ENCODE measurements at places on chromosomes 5 and 9. TPM values are rescaled to one million over a fixed set of nuclear protein-coding genes. Genes with fewer than 3 reads are reported as not detected.

The C5orf58 gene
- total RNA-seq, result not detected

DNA sequence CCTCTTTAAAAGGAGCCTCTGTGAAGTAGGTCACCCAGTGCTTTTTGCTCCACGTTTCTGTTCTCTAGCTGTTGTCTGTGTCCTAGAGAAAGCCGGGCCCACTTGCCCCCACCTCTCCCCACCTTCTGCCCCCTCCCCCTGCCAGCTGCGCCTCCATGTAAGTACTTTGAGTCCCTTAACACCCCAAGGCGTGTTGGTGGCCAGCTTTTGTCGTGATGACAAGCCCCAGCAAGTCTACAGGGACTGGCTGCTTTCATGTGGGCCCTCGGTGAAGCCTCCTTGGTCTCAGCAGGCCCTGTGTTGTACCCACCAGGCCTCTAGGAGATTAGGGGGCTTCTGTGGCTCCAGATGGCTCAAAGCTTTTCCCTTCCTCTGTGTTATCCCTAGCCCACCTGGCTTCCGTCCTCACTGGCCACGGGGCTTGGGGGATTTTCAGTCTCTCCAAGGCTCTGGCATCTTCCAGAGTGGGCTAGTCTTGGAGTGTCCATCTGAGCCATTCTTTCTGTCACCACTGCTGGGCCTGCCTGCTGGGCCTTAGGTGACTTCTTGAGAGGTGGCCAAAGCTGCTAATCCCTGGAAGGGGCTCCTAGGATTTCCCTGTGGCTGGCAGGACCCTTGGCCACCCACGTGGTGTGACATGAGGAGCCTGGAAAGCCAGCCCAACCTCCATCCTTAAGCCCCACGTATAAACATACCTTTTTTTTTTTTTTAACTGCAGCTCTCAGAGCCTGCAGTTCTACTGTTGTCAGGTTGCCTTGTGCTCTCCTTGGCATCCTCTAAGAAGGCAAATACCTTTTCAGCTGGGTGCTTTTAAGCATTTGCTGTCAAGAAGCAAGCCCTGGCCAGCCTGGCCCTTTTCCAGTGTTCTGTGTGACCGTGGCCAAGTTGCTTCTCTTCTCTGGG lies 1.1 kb upstream of the NDST1 start:
- no peak for DNase-seq

DNA sequence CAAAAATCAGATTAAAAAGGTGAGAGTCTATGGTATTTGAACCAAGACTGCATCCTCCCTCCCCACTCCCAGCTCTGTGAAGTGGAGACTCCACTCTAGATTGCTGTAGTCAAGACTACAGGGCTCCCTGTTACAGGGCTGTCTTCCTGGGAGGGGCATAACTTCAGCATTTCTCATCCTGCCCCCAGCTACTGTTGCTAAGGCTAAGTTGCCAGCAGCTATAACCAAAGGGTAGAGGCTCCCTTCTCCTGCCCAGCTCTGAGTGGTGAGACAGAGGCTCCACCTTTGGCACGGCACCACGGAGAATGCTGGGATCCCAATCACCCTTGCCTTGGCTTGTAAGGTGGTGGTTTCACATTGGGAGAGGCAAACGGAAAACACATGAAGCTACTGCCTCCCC lies 39.2 kb upstream of the GCNT4 start:
- no peak for DNase-seq

DNA sequence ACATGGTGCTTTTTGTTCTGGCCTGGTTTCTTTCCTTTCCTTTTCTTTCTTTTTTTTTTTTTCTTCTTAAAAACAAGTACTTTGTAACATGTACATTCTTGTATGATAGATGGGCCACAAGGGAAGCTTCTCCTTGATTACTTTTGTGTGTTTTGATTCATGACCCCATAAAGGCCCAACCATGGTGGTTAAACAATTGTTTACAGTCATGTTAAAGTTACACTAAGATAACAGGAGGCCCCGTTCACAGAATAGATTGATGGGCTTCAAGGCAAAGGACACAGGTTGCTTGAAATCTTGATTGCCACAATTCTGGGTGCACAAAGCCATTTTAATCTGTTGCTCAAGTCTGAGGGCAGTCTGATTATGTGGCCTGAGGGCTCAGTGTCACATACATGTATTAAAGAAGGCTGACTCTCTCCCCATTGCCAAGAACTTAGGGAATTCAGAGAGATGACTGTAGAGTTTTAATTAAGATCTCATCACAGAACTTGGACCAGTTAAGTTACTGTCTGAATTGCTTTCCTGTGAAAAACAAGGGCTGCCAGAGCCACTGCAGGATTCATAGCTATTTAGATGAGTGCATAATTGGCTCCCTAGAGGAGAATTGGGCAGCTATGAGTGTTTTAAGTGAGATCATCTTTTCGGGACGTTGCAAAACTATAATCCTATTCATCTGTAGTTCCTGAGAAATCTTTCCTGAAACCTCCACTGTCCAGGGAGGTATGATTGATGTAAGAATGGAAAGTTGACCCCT lies 163.4 kb downstream of the TLE4 start:
- no peak for DNase-seq

GRCh38 chr5:1535646-1536045 lies 11.9 kb upstream of the LPCAT1 start:
- DNase-seq, result no peak

GRCh38 chr5:113578091-113578490 lies 64.6 kb downstream of the YTHDC2 start:
- no peak for DNase-seq

DNA sequence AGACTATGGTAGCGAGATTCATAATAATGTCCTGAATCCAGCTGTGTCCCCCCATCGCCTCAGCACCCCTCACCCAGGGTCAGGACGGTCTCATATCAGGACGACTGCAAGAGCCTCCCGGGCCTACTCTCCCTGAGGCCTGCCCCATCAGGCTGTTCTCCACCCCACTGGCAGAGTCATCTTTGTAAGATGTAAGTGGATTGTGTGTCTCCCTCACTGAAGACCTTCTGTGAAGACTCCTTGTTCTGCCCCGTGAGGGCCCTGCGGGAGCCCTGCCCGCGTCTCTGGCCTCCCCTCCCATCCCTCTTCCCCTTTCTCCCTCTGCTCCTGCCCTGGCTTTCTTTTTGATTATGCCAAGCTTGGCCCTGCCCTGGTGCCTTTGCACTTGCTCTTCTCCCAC lies 43.9 kb upstream of the SAP30L start:
- no peak for DNase-seq

- no peak for DNase-seq
These were observed 128.4 kb downstream of the PARP8 start for GRCh38 chr5:50794812-50795211.

The BHMT2 gene
- not detected for total RNA-seq

The SEMA5A gene
- 1.7 TPM for total RNA-seq

The ZNF462 gene
- 5.3 TPM for total RNA-seq

- no peak for DNase-seq
These were observed 590 bp downstream of the HDAC3 start for GRCh38 chr5:141636106-141636412.

DNA sequence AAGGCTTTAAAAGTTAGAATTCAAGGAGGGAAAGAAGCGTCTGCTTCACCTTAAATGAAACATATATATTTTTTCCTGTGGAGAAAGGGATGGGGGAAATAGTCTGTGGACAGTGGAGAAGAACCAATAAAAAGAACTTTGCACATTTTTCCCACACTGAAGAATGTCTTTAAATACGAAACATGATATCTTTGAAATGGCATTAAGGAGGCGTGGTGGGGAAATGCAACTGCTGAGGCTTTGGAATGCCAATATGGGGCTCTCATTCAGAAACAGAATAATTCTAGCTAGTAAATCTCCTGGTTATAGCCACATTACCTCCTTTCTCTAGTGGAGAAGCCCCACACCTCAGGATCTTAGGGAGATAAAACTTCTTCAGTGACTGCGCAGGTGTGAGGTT lies 46.8 kb downstream of the TNC start:
- no peak for DNase-seq

The MYO10 gene
- total RNA-seq, result 0.23 TPM

DNA sequence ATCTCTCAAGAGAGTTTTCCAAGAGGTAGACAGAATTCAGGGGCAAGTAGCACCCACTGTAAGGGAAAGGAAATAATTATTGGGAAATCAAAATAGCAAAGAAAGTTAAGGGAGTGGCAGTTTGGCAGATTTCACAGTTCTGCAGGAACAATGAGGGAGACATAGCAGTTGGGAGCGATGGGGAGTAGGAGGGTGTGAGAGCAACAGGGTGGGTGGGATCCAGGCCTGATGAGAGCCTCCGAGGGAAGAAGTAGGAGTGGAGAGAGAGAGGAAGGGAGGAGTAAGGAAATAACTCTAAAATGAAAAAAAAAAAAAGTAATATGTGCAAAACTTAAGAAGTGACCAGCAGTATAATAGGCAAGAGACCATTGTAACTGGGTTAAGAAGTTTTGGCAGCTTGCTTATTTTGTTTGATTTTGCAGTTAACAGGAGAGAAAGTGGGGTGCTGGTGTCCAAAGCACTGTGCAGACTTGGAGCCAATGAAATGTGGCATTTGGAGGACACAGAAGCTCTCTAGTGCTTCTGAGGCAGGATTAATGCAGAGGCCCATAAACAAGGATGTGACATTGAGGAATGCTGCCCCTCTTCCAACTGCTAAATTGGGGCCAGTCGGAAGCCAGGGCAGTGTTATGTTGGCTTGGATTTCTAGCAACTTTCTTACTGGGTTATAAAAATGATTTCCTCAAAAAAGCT lies 10.2 kb downstream of the TNFAIP8 start:
- no peak for DNase-seq

GRCh38 chr5:39639618-39640089 lies 214.9 kb upstream of the DAB2 start:
- no peak for DNase-seq

The ZNF300 gene
- total RNA-seq, result 1.5 TPM

The ACTBL2 gene
- not detected for total RNA-seq

The FBLL1 gene
- 0.18 TPM for total RNA-seq

DNA sequence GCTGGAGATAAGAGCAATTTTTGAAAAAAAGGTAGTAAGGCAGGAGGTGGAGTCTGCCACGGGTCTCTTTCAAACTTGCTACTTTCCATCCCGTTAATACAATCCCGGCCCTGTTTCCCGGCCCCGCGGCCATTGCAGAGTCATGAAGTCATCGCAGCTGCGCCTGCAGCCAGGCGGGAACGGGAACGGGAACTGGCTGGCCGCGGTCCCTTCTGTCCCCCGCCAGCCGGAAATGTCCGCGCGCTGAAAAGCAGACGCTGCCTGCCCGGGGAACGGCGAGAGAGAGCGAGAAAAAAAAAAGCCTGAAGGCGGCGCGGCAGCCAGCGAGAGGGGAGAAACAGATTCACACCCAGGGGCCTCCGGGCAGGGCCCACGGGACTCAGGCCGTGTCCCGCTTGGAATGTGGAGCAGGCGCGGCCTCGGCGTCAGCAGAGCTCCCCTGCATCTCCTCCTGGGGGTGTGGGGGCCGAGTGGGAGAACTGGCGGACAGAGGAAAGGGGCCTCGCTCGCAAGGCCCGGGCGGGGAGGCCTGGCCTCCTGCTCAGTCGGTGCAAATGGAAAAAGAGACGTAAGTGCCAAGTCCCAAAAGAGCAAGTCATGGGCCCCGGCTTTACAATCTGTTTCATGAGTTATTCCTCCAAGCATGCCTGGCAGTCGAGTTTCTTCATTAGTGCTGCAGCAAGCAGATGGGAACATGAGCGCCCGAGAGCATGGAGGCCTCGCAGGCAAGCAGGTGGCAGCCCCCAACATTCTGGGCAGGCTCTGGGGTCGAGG lies 201.2 kb upstream of the GAS1 start:
- DNase-seq, result no peak

DNA sequence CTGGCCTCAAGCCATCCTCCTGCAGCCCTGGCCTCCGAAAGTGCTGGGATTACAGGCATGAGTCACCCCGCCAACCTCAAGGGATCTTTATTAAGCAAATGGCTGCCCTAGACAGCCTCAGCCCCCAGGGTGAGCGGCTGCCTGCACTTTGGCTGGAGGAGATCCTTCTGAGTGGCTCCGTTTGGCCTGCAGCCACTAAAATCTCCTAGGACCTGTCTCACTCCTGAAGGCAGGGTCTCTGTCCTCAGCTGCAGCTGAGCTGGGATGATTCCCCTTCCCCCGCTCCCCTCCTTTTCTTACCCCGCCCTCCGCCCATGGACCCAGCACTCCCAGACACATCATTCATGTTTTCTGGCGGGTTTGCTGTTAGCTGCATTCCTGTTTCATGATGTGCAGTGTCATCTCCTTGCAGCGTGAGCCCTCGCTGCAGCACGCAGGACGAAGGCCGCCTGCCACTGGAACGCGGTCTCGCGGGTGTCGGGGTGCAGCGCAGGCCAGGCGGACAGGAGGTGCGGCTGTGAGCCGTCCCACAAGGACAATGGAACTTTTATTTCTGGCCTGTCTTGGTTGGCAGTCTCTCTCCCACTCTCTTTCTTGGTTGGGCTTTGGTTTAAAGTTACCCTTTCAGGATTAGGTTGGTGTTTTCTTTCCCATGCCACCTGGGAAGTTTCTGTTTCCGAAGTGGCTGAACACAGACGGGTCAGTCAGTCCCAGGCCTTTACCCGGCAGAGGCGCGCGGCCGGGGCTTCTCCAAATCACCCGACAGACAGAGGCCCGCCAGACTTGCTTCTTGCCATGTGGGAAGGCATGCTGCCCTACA lies 137.1 kb downstream of the FOXD1 start:
- no peak for DNase-seq

DNA sequence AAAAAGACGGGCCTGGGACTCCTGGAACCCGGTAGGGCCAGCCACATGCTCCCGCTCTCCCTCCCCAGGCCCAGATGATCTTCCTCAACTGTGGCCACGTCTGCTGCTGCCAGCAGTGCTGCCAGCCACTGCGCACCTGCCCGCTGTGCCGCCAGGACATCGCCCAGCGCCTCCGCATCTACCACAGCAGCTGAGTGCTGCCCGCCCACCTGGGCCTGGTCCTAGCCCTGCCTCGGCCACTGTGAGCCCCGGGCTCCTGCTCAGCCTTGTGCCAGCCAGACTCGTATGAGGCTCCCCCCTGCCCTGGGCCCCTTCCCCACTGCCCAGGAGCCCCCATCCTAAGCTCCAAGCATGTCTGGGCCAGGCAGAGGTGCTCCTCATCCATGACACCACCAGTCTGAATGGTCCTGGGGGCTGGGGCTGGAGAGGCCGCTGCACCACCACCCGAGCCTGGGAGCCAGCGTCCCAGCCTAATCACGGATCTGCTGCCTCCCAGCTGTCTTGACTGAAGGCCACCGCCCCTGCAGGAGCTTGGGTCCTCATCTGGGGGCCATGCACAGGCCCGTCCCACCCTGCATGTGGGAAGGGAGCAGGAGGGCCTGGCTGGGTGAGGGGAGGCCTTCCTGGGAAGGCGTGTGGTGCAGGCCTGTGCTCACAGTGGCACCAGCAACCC lies 51.5 kb downstream of the LRSAM1 start:
- no peak for DNase-seq

GRCh38 chr5:179624841-179625271 lies 1.4 kb upstream of the HNRNPH1 start:
- no peak for DNase-seq

DNA sequence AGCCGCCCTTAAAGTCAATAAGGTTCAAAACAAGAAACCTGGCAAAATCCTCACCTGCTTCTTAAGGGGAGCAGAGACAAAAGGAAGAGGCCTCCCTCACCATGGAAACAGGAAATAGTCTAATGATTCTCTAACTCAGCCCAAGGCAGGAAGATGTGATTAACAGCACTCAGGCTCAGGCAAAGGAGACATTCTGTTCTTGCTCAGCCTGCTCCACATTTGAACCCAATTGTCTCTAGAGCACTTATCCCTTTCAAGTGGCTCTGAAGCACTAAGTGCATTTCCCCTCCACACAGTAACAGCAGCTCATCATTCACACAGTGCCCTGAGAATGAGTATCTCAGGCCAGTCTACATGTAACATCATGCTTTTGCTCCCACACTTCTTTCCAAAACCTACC lies 72.3 kb downstream of the NIPSNAP3B start:
- DNase-seq, result no peak
